ENCODE measurements at places on chromosomes 3 and 15. TPM values are rescaled to one million over a fixed set of nuclear protein-coding genes. Genes with fewer than 3 reads are reported as not detected.

DNA sequence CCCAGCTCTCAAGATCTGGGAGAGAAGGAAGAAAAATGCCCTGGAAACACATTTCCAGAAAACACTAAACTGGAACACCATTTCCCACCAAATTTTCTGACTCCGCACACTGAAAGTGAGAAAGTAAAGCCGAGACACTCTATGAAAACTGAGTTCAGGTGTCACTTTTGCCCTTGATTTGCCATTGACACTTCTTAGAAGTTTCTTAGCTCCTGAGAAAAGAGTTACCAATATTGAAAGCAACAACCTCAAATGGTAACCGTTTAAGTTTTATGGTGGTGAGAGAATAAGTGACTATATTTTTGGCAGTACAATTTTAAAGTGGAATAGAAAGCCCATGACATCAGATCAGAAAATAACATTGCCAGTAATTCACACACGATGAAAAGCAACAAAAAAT, 39.0 kb downstream of the CD86 start:
- no peak overlapping the region for H3K27ac ChIP-seq
- no peaks in the 10 kb centered on the region for H3K4me1 ChIP-seq
- H3K4me3 ChIP-seq: no peak overlapping the region
- DNase-seq: no peak
- H3K36me3 ChIP-seq: no peaks in the 10 kb centered on the region

- no peak overlapping the region for H3K4me3 ChIP-seq
- H3K36me3 ChIP-seq: no peaks in the 10 kb centered on the region
- no peaks in the 10 kb centered on the region for H3K4me1 ChIP-seq
- H3K27ac ChIP-seq: peak overlapping the region; percentile 74
Observed at GRCh38 chr3:72193771-72194430, 409.0 kb upstream of the PROK2 start.

DNA sequence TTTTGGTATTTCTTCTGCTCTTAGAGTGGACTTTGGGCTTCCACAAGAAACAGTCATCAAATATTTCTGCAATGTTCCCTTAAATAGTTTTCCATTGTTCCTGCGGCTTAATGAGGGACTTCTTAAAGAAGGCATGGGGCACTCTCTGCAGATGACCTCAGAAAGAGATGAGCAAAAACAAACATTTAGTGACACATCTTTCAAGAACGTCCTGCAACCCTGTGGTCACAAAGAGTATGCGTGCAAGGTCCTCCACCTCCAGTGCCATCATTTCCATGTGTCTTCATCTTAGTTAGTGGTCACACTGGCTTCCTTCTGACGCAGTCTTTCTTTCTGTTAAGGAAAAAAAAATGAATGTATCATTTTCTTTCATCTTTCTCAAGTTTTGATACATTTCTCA, 56.2 kb downstream of the GREM1 start:
- H3K27ac ChIP-seq: no peak overlapping the region
- no peaks in the 10 kb centered on the region for H3K36me3 ChIP-seq
- no peaks in the 10 kb centered on the region for H3K4me1 ChIP-seq
- no peaks in the 10 kb centered on the region for H3K27me3 ChIP-seq
- no peak for DNase-seq
- no peak overlapping the region for H3K4me3 ChIP-seq

GRCh38 chr3:15654891-15655290, 53.3 kb downstream of the BTD start:
- H3K27ac ChIP-seq: no peak overlapping the region
- DNase-seq: no peak
- no peak overlapping the region for H3K4me3 ChIP-seq
- no peaks in the 10 kb centered on the region for H3K36me3 ChIP-seq
- H3K4me1 ChIP-seq: no peaks in the 10 kb centered on the region
- H3K27me3 ChIP-seq: no peaks in the 10 kb centered on the region

- H3K36me3 ChIP-seq: no peaks in the 10 kb centered on the region
- no peak overlapping the region for H3K4me3 ChIP-seq
- no peaks in the 10 kb centered on the region for H3K27me3 ChIP-seq
- DNase-seq: no peak
- no peak overlapping the region for H3K27ac ChIP-seq
Observed at GRCh38 chr3:49273825-49274532, 3.1 kb downstream of the C3orf62 start.

- H3K27me3 ChIP-seq: no peaks in the 10 kb centered on the region
- DNase-seq: no peak
- H3K4me3 ChIP-seq: peak overlapping the region; percentile 19
- H3K27ac ChIP-seq: no peak overlapping the region
- H3K4me1 ChIP-seq: no peaks in the 10 kb centered on the region
Observed at GRCh38 chr3:7205962-7206361, 345.0 kb downstream of the GRM7 start.

GRCh38 chr15:49215768-49216739, 46.0 kb downstream of the GALK2 start:
- no peaks in the 10 kb centered on the region for H3K4me1 ChIP-seq
- DNase-seq: no peak
- no peak overlapping the region for H3K27ac ChIP-seq
- H3K4me3 ChIP-seq: no peak overlapping the region
- H3K36me3 ChIP-seq: peaks cover 6% of the 10 kb centered on the region
- no peaks in the 10 kb centered on the region for H3K27me3 ChIP-seq

Gene NXPE3
- 13.3 TPM for total RNA-seq

Gene TM4SF18
- 10.1 TPM for total RNA-seq

Gene CAV3
- total RNA-seq: not detected

Gene OXTR
- total RNA-seq: 0.25 TPM

Gene FGF12
- 1.5 TPM for total RNA-seq

Gene TUSC2
- total RNA-seq: 11.8 TPM

Gene TICRR
- total RNA-seq: 5.2 TPM

Gene LRRC31
- not detected for total RNA-seq

Gene SCN11A
- not detected for total RNA-seq

Gene RAB6B
- total RNA-seq: 3.7 TPM
